ENCODE measurements at places on chromosomes 12 and 14.

- no peak for DNase-seq
These were observed 15.6 kb downstream of the APOBEC1 start for GRCh38 chr12:7650091-7650490.

- peak; percentile 58 for DNase-seq
These were observed 16.3 kb downstream of the RAPGEF3 start for GRCh38 chr12:47742253-47742825.

GRCh38 chr12:1054117-1054870, 63.3 kb downstream of the ERC1 start:
- no peak for DNase-seq

GRCh38 chr12:100716945-100717732, 77.4 kb upstream of the ANO4 start:
- no peak for DNase-seq

DNA sequence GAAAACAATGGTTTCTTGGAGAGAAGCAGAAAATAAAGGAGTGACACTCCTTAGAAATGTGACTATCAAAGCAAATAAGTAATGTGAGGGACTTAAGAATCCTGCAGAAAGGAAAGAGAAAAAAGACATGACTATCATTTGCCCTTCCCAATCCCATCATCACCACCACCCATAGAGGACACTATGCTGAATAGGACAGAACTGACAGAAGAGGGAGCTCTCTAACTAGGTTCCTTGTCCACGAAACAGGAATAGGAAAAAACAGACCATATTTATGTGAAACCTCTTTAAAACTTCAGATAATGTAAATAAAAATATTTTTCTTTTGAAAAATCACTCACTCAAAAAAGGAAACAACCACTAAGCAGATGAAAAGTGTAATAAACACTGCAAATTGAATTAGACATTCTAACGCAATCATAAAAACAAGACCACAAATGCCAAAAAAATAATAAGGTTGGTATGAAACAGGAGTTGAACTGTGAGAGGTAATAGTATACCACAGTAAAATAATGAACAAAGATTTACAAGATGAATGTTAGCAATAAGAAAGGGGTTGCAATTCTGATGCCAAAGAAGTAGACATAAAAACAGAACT, 24.1 kb downstream of the KLRD1 start:
- DNase-seq, result no peak

- DNase-seq, result no peak
These were observed 236.4 kb downstream of the PCNX1 start for GRCh38 chr14:71143381-71144290.

GRCh38 chr12:5808981-5809380, 136.1 kb downstream of the ANO2 start:
- DNase-seq, result no peak

DNA sequence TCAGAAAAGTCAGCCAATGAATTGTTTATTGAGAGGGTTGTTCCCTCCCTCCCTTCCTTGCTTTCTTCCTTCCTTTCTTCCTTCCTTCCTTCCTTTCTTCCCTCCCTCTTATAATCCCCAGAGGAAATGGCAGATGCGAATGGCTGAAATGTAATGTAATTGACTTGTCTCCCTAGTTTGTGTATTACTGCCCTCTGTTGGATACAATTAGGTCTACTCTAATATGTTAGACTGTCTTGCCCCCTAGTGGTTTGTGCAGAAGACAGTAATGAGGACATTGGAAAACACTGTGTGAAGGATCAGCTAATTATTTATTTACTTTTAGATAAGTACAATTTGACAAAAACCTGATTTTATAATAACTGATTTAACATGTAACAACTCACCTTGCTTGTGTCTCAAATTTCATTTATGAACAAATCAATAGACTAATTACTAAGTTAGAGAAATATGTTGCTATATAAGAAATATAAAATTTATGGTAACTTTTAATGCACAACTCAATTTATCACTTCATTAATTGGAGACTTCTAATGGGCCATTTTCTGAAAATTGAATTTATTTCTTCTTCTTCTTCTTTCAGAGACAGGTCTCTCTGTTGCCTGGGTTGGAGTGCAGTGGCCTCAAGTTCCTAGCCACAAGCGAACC, 229.8 kb upstream of the LRIG3 start:
- DNase-seq, result no peak

DNA sequence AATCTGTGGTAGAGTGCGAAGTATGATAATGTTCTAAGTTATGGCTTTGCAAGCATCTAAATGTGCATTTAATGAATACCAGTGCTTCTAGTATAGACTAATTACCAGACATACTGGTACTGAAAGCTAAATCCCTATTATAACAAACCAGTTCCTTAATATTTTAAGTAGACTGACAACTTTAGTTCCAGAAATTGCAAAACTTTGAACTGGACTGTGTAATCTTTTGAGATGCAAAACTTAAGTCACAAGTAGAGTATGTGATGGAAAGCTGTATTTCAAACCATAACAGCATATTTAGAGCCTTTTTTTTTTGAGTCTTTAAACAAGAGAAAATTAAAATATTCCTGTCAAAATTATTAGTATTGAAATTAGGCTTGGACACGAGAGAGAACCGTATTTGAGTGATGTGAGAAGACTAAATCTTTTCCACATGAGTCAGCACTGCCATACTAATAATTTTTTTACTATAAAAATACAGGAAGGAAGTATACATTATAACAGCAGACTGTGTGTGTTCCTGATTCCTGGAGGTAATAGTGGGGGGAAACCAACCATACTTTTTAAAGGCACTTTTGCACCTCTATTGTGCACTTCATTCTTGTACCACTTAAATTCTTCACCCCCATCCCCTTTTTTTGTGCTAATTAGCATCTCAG, 45.5 kb downstream of the PPM1A start:
- DNase-seq, result no peak

GRCh38 chr14:61512026-61512834, 183.1 kb upstream of the HIF1A start:
- no peak for DNase-seq

- DNase-seq, result no peak
These were observed 42.4 kb upstream of the CCDC196 start for GRCh38 chr14:66443785-66444184.

DNA sequence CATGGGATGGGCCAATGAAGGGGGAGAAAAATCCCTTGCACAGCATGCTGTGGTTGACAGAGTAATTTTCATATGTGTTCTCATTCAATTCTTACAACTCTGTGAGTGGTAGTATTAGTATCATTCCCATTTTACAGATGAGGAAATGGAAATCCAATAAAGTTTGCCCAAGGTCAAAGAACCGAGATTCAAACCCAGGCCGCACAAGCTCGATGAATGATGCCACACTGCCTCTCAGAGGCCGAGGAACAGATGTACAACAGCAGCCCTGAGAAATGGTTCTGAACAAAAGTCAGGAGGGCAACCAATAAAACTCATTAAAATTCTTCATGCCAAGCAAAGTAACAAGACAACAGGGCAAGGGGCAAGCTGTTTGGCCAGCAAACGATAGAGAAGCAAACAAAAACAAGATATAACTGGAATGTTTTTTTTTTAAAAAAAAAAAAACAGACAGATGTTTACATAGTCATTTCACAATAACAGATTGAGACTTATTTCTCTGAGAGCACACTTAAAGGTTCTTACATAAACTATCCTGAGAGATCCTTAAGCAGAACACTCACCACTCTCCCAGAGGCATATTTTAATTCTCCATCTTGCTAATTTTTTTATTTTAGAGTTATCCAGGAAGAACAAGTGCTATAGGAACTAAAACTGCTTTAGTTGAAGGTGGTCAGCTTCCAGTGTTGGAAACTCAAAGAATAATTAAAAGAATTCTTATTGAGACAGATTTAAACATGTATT, 85.8 kb downstream of the EXOC5 start:
- DNase-seq, result no peak

DNA sequence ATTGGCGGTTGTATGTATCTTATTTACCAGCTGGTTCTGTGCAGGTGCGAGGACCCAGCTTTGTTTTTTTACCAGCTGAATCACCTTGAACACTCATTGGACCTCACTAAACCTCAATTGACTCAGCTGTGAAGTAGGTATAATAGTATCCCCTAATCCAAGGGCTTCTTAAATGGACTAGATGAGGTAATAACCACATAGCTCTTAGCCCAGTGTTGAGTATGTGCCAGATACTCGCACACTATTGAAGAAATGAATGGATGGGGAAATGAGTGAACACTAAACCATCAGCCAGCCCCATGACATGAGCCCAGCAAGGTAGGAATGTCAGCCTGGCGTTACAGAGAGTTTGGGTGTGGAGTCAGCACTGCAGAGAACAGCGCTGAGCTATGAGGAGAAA, 79.7 kb downstream of the RIMBP2 start:
- DNase-seq, result no peak

- DNase-seq, result no peak
These were observed 682 bp downstream of the CREBL2 start for GRCh38 chr12:12612358-12612757.

GRCh38 chr14:75835156-75835725, 146.6 kb downstream of the TGFB3 start:
- no peak for DNase-seq

DNA sequence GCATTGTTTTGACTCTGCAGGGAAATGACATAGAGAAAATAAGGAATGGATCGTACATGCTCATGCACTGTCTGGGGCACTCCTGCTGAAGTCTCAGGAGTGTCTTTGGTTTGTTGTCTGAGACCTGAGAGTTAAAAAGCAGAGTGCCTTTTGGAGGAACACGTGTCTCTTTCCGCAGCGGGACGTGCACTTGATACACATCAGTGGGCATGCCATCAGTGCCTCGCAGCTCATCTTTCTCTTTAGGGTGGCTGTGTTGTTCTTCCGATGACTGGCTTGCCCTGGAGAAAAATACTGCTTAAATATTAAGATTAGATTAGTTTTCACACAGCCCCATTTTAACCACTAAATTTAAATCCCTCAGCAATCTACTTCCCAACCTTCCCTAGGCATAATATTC, 835.9 kb downstream of the DIO2 start:
- no peak for DNase-seq

DNA sequence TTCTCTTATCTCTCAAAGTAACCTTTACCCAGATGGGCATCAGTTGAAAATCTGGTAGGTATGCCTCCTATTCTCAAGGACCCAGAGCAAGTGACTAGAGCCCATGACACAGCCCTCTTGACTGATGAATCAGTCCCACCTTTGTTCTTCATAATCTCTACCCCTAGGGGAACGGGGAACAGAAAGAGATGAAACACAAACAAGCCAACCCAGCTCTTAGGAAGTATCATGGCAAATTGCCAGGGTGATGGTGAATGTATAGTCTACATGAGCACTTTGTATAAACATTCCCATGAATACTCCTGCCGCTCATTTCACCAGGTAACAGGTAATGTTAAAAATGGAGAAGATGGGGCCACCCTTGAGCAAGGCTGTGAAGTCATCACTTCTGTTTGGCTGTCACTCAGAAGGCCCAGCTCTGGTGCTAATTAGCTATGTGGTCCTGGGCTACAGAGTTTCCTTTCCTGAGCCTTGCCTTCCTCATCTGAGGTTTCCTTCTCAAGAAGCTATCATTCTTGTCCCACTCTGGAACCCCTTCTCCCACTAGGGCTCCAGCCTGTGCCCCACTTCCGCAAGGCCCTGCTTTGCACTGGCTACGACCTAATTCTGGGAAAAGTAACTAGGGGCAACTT, 161.7 kb downstream of the ANO2 start:
- no peak for DNase-seq

DNA sequence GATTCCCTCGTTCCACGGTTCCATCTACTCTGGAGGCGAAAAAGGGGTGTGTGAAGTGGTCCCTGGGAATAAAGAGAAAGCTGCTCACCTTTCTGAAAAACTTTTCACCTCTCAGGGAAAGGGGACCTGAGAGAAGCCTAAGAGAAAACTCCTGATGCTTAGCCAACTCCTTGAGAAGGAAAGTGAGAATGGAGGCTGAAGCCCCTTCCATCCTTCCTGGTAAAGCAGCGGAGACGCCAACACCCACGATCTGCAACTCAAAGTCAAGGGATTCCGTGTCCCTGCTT, 110.0 kb downstream of the ARF6 start:
- no peak for DNase-seq

- DNase-seq, result no peak
These were observed 21.9 kb upstream of the FSCB start for GRCh38 chr14:44529026-44529425.

DNA sequence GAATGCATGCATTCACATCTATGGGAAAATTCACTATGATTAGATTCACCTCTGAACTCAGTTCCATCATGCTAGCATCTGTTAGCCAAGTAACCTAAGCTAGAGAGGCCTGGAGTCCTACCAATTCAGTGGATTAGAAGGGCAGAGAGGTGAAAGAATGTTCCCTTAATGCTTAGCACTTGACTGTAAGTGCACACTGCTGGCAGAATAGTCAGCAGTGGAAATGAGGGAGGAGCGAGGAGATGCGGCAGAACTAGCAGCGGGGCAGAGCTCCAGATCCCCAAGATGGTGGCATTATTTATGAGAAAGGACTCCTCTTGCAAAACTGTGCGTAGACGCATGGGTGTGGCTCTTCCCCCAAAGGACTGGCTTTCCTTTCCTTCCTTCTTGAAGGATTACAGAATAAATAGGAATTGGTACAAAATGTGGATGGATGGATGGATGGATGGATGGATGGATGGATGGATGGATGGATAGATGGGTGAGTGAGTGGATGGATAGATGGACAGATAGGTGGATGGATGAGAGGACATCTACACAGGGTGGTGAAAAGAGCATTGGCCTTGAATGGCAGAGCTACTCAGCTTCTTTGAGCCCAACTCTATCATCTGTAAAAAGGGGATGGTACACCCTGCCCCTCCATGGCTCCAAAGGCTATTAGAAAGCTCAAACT, 227.2 kb downstream of the CHST11 start:
- DNase-seq, result no peak

GRCh38 chr12:130748786-130749185, 32.7 kb upstream of the RIMBP2 start:
- no peak for DNase-seq

GRCh38 chr12:53616950-53617349, 9.2 kb downstream of the ATF7 start:
- no peak for DNase-seq

DNA sequence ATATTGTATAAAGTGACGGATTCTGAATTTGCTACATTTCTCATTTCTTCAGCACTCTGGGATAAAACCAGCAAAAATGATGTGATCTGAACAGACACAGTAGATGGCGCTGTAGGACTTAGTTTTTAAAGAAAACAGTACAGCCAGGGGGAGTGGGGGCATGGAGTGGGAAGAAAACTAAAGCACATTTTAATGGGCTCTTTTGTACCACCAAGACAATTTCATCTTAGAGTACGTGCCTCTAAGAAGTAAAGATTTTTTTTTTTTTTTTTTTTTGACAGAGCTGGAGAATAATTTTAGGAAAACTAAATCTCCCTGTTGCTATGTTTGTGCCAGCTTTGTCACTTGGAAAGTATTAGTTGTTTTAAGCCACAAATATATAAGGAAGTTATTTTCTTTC, 124.4 kb downstream of the RAD51B start:
- DNase-seq, result no peak

Measured in activated CD8-positive, alpha-beta memory T cell treated with anti-CD3 and anti-CD28 coated beads for 1 hour (primary cell).